ENCODE measurements at places on chromosomes 13 and 19.

DNA sequence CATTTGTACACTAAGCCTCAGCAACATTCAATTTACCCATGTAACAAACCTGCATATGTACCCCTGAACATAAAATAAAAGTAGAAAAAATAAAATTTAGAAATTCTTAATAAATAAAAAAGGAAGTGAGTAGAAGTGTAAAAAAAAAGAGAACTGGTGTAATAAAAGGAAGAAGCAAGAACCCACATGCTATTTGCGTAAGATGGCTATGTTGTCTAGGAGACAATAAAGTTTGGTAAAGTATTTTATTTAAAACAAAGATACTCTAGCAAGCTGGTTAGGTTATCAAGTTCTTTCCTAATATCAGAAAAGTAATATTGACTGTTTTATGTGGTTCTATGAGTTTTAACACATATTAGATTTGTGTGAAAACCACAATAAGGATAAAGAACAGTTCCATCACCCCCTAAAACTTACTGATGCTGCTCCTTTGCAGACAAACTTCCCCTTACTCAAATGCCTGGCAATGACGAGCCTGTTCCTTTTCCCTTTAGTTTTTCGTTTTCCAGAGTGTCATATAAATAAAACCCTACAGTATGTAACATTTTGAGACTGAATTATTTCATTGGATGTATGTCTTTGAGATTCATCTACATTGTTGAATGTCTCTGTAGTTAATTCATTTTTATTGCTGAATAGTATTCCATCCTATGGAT is 98.9 kb downstream of the TNFSF13B start:
- no peak for DNase-seq

GRCh38 chr19:48630296-48631063 is 6.7 kb downstream of the DBP start:
- DNase-seq, result no peak

GRCh38 chr13:51681037-51681678 is 96.9 kb downstream of the WDFY2 start:
- no peak for DNase-seq

DNA sequence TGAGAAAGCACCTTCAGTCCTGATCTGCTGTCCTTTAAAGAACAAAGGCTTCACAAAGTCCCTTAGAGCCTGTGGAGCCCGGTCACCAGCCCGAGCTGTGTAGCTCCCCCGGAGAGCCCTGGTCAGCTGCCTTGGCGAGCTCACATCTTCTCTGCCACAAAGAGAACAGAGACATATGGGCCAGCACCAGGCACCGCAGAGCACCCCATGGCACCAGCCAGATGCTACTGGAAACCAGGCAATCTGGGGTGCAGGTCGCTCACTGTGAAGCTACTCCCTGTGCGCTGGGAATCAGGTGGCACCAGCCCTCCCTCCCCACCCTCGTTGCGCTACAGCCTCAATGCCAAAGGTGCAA is 44.3 kb upstream of the F7 start:
- DNase-seq, result no peak

DNA sequence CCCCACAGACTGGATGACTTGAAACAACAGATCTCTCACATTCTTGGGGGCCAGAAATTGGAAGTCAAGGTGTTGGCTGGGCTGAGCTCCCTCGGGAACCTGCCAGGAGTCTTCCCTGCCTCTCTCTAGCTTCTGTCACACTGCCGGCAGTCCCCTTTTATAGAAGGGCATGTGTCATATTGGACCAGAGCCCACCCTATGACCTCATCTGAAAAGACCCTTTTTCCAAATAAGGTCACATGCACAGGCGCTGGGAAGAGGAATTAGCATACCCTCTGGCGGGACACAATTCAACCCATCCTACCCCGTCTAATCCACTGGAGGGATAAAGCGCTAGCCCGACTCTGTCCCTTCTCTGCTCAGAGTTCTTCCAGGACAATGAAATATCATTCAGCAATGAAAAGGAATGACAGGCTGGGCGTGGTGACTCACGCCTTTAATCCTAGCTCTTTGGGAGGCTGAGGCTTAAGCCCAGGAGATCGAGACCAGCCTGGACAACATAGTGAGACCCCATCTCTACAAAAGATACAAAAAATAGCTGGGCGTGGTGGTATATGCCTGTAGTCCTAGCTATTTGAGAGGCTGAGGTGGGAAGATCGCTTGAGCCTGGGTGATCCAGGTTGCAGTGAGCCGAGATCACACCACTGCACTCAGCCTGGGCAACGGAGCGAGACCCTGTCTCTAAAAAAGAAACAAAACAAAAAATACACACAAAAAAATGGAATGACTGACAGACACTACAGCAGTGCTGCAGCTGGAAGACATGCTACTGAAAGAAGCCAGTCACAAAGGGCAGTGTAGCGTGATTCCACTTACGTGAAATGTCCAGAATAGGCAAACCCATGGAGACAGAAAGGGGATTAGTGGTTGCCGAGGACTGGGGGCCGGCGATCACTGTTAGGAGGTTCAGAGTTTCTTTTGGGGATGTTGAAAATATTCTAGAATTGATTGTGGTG is 28.5 kb downstream of the MEIS3 start:
- no peak for DNase-seq

GRCh38 chr13:26996965-26997752 is 174.5 kb downstream of the USP12 start:
- no peak for DNase-seq

Data from SK-N-DZ (cell line).